Umbilical cord (tissue), 2 donors: ENCODE measurements at places on chromosomes 7 and 10.

- DNase-seq: no peak
Measured at GRCh38 chr10:101774589-101775272, 1.2 kb downstream of the FGF8 start.

DNA sequence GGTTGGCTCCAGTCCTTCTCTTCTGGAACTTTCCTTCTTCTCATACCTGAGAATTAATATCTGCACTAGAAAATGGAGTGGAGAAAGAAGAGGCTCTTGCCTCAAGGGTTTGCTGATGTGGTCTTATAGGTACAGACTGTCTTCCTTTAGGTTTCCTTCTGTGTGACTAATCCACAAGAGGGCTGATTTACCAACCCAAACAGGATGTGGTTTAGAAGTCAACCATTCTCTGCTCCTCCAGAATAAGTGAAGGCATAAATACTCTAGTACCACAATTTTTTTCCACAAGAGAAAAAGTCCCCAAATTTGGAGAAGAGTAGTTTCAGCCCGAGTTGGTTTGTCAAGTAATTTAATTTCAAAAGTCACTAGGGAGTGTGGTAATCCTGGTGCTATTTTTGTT is 85.8 kb downstream of the NRP1 start:
- no peak for DNase-seq

DNA sequence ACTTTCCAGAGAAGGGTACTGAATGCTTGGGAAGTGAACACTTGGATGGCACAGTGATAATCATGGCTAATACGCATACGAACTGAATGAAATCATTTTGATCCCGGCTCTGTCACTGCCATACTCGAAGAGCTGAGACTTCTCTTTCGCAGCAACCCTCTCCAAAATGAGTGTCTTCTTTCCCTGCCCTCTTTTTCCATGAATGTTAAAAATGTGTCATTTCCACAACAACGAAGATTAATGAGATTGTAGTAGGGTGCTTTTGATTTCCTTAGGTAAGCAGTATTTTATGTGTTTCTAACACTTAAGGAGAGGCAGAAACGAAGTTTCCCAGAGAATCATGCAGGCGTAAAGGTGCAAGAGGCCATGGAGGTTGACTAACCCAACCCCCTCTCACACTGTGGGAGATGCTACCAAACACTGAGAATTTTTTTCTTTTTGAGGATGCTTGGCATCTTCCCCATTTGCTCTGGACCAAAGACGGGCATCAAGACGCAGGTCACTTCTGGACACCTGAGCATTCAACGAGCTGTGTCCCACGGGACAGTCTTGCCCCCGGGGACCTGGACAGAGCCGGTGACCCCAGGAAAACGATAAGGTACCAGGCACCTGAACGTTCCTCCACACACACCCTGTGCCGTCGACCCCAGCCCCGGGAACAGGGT is 823 bp downstream of the COPG2 start:
- DNase-seq: peak; percentile 34

GRCh38 chr10:6402960-6403359 is 177.1 kb downstream of the PRKCQ start:
- no peak for DNase-seq

GRCh38 chr7:99001482-99002147 is 123.3 kb downstream of the TRRAP start:
- DNase-seq: no peak

- no peak for DNase-seq
Measured at GRCh38 chr7:26005683-26006410, 146.2 kb upstream of the NFE2L3 start.

DNA sequence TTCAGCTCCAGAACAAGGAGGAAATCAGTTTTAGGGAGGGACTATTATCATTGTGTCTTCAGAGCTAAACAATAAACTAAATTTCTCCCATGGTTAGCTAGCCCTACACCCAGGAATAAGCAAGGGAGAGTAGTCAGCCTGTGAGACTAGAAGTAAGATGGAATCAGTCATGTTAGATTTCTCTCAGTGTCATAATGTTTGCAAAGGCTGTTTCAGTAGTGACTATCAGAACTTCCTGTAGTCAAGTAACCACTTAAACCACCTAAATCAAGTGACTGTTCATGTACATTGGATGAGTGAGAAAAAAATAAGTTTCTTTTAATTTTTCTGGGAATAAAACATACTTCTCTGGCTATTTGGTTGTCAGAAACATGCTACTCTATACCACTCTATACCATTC is 121.6 kb downstream of the KCND2 start:
- no peak for DNase-seq
